ENCODE measurements at places on chromosomes 5 and 9.

DNA sequence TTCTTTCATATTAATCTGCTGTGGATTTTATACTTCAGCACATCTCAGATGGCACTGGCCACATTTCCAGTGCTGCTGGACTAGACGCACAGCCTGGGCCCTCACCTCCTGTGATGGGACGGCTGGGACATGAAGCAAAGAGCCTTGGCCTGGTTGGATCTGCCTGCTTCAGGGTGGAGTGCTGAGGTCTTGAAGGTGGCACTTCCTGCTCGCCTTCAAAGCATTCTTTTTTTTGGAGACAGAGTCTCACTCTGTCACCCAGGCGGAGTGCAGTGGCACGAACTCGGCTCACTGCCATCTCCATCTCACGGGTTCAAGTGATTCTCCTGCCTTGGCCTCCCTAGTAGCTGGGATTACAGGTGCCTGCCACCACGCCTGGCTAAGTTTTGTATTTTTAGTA lies 73.1 kb downstream of the RAPGEF1 start:
- DNase-seq = no peak

- no peak for DNase-seq
These were observed 111.8 kb downstream of the HMHB1 start for GRCh38 chr5:143923634-143924266.

DNA sequence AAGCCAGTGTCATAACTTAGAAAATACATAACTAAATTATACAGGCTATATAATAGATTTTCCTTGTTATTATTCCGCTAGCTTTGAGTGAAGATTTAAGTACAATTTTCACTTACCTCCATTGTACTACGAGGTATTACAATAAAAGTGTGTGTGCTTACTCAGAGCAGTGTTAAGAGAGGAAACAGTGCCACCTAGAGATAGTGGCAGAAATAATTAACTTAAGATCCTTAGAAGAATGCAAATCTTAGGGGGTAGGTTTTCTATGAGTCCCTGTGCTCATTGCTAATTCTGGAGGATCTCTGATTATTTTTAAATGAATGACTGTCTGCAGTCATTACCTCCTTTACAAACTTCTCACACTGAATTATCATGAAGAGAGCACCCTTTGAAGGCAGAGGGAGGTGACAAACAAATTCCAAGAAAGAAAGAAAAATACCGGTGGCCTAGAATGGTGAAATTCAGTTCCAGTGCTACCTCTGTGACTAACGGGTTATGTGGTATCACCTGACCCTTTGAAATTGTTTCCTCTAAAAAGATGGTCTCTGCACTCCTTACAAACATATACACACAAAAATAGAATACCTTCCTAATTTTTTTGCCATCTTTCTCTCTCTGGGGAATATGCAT lies 379.8 kb downstream of the TRIM36 start:
- DNase-seq = no peak

- DNase-seq = no peak
These were observed 43.2 kb downstream of the PAPPA start for GRCh38 chr9:116196806-116197205.

- no peak for DNase-seq
These were observed 72.6 kb downstream of the PIK3R1 start for GRCh38 chr5:68287976-68288706.

DNA sequence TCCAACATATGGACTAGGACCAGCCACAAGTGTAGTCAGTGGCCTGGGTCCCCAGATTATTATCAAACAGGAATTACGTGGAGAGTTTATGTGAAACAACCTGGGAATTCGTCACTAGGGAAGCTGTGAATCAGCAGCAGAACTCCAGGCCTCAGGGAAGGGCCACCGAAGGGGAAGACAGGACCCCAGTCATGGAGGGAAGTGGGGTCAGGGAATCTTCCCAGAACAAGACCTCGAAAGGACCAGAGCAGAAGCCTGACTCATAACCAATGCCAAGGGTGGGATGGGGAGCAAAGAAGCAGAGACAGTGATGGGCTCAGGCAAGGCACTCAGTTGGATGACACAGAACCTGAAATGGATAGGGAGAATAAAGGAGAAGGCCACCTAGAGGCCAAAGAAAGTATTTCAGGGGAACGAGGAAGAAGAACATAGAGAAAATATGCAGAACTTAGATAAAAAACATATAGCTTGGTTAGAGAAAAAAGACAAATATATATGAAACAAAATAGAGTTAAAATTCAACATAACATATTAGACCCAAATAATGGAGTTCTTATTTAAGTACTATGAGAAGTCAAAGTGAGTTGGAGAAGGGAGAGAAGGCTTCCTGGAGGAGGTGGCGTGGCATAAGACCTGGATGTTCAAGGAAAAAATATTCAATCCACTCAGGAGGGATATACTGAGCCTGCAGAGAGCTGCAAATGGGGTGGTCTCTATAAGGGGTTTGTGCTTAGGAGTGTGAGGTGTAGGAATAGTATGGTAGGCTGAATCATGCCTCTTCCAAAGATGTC lies 66.7 kb upstream of the CAST start:
- no peak for DNase-seq
